ENCODE measurements at places on chromosomes 2 and 18. TPM values are rescaled to one million over a fixed set of nuclear protein-coding genes. Genes with fewer than 3 reads are reported as not detected.
A peak's percentile ranks its signal among the peaks of the same experiment; 100 is the strongest.

DNA sequence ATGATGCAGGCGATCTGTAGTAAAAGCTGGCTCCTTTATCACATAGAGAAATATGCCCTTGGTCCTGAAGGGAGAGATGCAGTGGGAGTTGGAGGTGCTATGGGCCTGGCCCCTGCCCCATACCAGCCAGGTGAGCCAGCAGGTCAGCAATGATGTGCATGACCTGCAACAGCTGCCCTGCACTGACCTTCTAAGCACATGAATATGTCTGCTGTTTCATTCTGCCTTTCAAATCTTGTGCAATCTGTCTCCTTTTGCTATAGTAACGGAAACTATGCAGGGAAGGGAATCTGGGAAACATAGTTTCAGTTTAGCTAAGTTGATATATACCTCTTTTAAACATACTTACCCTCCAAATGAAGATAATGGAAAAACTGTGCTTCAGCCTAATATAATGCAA lies 235.2 kb downstream of the TDRD15 start:
- DNase-seq: no peak

Gene GPC1
- 44.8 TPM for total RNA-seq

DNA sequence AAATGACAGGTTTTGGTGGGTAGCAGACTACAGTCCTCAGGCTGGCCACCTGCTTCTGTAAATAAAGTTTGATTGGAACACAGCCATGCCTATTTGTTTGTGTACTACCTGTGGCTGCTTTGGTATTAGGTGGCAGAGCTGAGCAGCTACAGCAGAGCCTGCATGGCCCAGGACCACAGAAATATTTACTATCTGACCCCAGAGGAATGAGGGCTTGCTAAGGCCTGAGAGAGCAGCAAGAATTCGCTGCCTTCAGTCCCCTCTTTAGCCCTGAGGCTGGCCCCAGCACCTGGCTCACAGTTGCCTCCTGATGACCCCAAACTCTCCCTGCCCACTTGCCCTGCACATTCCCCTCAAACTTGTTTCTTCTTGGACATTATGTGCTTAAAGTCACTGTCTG lies 32.5 kb downstream of the POLR1A start:
- no peak for DNase-seq

- peak; percentile 65 for DNase-seq
Observed at GRCh38 chr2:182858671-182859070, 7.8 kb downstream of the FRZB start.

Gene DSG3
- total RNA-seq: 1.4 TPM

Gene SAG
- not detected for total RNA-seq

Gene POTEJ
- total RNA-seq: not detected

- no peak for DNase-seq
Observed at GRCh38 chr18:42782929-42783328, 332.6 kb downstream of the RIT2 start.

- DNase-seq: no peak
Observed at GRCh38 chr2:109340381-109340780, 211.4 kb downstream of the SH3RF3 start.

GRCh38 chr2:74281141-74281975 lies 61.9 kb downstream of the SLC4A5 start:
- DNase-seq: no peak

Gene XPO1
- 160 TPM for total RNA-seq

DNA sequence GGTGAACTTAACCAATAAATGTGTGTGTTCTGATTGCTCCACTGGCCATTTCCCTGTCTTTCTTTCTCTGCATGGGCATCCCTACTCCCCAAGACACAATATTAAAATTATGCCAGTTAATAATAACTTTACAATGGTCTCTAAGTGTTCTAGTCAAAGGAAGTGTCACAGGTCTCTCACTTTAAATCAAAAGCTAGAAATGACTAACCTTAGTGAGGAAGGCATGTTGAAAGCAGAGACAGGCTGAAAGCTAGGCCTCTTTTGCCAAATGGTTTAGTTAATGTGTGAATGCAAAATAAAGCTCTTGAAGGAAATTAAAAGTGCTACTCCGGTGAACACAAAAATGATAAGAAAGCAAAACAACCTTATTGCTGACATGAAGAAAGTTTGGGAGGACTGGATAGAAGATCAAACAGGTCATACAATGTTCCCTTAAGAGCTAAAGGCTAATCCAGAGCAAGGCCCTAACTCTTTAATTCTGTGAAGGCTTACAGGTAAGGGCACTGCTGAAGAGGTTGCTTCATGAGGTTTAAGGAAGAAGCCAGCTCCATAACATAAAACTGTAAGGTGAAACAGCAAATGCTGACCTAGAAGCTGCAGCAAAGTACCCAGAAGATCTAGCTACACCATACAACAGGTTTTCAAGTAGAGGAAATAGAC lies 44.0 kb upstream of the ARHGAP15 start:
- DNase-seq: no peak

- DNase-seq: no peak
Observed at GRCh38 chr2:30194421-30194820, 36.9 kb upstream of the LBH start.

DNA sequence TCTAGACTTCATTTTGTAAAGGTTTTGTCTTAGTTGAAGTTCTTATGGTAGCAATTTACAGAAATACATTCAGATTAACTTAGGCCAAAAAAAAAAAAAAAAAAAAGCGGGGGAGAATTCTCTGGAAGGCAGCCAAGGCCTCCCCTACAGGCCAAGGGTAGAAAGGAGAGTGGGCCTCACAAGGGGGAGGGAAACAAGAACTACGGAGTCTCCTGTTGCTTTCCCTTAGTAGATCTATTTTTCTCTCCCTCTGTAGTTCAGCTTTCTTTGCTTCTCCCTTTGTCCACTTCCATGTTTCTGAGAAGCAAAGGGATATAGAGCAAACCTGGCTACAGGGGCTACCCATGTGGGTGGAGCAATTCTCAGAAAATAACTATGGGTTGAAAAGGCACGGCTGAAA lies 2.4 kb upstream of the STK11IP start:
- DNase-seq: no peak

Gene CYP27C1
- total RNA-seq: 2.4 TPM

DNA sequence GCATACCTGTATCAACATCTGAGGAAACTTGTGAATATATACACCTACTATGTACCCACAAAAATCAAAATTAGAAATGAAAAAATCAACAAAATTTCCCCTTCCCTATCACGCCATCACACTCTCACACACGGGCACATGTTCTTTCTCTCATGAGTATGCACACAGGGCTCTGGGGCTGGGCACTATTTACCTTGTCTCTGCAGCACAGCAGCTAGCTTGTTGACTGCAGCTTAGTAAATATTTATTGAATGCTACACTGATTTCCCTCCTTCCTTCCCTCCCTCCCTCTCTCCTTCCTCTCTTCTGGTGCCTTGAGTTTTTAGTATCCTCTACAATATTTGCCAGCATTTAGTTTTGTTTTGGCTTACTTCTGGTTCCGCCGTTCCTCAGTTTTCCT lies 182.7 kb upstream of the LHCGR start:
- DNase-seq: no peak

Gene RIT2
- total RNA-seq: not detected

DNA sequence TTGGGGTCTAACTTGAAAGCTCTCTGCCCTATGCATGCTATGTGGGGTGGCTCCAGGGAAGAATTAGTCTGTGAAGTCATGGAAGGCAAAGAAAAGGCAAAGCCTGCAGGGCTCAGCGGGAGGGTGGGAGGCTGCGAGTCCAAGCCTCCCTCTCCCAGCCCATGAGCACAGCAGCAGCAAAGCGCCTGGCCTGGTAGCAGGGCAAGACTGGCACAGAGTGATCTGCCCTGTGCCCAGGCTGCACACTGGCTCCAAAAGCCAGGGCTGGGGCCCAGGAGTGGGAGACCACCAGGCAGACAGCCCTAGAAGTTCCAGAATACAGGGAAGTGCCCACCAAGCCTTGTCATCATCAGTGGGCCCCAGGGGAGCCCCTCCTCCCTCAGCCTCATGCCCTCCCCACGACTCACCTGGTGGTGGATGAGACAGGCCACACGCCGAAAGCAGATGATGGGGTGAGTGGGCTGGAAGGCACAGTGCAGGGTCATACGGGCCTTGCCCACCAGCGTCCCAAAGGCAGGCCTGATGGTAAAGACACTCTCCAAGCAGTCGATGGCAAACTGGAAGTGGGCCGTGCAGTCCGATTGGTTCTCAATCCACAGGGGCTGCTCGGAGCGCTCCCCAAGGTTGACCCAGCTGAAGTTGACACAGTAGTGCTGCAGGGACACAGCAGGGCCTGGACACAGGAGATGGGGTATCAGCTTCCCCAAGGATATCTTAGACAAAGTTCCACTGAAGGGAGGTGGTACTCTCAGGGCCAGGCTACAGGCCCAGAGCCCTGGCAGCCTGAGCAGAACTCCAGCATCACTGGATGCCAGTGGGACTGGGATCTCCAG lies 12.1 kb downstream of the CFAP65 start:
- peak; percentile 31 for DNase-seq

DNA sequence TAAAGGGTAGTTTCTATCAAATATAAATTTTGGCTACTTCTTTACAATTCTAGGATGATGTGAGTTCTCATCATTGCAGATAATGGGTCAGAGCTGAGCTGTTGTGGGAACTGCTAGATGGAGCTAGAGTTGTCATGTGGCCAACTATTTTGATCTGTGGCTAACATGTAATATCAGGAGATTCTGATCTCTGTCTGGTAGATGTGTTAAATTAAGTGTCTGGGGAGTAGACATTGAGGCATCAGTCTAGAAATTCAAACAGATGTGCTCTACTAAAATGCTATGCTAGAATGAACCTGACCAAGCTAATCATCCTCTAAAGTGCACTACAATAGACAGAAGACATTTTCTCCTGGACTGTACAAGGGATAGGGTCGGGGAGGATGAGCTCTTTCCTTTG lies 30.3 kb upstream of the DARS1 start:
- DNase-seq: no peak

- no peak for DNase-seq
Observed at GRCh38 chr2:24886691-24887304, 33.2 kb downstream of the ADCY3 start.

- DNase-seq: no peak
Observed at GRCh38 chr18:22067109-22067508, 102.3 kb upstream of the GATA6 start.

DNA sequence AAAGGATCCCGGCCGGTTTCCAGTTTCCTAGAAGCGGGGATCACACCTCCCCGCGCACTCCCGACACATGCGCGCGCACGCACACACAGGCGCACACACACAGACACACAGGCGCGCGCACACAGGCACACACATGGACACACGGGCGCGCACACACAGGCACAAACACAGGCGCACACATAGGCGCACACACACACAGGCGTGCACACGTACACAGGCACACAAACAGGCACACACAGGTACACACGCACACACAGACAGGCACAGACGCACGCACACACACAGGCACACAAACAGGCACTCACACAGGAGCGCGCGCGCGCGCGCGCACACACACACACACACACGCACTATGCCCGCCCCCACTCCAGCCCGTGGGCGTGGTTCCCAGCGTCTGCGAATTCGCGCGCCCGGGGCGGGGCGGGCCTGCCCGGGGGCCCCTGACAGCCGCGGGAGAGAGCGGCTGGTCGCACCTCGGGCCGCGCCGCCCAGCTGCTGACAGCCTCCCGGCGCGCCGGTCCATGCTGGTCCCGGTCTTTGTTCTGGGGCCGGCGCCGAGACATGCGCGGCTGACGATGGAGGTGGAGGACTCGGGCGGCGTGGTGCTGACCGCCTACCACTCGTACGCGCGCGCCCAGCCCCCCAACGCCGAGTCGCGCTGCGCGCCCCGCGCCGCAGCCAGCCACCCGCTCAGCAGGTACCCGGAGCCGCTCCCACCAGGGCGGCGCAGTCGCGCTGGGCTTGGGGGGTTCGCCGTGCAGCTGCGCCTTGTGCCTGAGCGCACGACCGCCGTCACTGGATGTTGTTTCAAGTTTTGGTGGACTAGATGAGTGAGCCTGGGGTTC lies at the start of gene ARHGAP28:
TSS of gene ARHGAP28 (plus strand) at position 470 of the 845 bp plus-strand sequence. CDS start at position 576, 106 bp downstream.
- DNase-seq: peak; percentile 92

GRCh38 chr18:986051-986450 lies 81.4 kb downstream of the ADCYAP1 start:
- DNase-seq: no peak

- DNase-seq: no peak
Observed at GRCh38 chr2:240482141-240482540, 46.7 kb downstream of the GPC1 start.

Gene SDC1
- 11.8 TPM for total RNA-seq

GRCh38 chr2:119387381-119388129 lies 20.8 kb downstream of the DBI start:
- peak; percentile 90 for DNase-seq

Gene ALLC
- not detected for total RNA-seq

GRCh38 chr2:10541081-10541480 lies 93.0 kb upstream of the ODC1 start:
- no peak for DNase-seq

GRCh38 chr18:76495435-76496193 lies 572 bp upstream of the ZNF516 start:
- peak; percentile 88 for DNase-seq

Gene SPP2
- not detected for total RNA-seq

Gene L3MBTL4
- 0.88 TPM for total RNA-seq

GRCh38 chr2:19364014-19364413 lies 5.6 kb upstream of the OSR1 start:
- no peak for DNase-seq

Gene COL4A4
- 0.36 TPM for total RNA-seq

DNA sequence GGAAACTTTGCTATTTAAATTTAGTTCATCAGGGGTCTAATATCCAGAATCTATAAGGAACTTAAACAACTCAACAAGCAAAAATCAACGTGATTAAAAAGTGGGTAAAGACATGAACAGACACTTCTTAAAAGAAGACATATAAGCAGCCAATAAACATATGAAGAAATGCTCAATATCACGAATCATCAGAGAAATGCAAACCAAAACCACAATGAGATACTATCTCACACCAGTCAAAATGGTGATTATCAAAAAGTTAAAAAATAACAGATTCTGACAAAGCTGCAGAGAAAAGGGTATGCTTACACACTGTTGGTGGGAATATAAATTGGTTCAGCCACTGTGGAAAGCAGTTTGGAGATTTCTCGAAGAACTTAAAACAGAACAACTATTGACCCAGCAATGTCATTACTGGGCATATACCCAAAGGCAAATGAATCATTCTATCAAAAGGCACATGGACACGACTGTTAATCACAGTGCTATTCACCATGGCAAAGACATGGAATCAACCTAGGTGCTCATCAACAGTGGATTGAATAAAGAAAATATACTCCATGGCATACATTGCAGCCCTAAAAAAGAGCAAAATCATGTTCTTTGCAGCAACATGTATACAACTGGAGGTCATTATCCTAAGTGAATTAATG lies 189.9 kb downstream of the SLC4A10 start:
- DNase-seq: no peak

DNA sequence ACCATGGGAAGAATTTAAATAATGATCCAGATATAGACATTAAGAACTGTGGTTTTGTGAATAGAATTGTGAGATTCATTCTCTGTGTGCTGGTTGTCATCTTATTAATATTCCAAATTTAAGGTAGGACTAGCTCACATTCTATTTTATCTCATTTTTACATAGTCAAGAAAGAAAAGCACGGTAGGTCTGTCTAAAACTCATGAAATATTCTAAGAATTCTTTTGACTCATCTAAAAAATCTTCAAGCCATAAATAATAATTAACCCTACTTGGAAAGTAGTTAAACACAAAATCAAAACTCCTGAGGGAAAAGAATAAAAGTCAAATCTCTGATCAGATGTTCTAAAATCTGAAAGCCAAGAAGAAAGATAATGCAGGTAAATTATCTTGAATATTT lies 388.8 kb upstream of the CHAC2 start:
- no peak for DNase-seq

Gene KYNU
- total RNA-seq: 10.9 TPM
